ENCODE measurements at places on chromosomes 13 and 19. TPM values are rescaled to one million over a fixed set of nuclear protein-coding genes. Genes with fewer than 3 reads are reported as not detected.

DNA sequence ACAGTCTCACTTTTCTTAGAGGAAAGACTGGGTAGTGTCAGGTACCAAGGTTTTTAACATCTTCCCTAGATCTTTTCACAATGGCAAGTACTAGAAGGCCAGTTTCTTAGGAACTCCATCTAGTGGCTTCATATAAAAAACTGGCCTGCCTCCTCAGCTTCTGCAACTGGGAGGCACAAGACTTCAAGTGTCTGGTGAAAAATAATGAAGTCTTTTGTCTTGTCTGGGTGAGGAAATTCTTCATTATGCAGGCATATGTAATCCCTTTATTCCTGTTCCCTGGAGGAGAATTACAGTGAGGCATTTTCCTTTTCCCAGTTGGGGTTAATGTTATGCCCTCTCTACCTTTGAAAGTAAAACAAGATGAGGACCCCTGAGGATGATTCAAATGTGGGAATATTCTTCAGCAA lies 300.5 kb downstream of the NALCN start:
- no peak for DNase-seq

- DNase-seq: no peak
Observed at GRCh38 chr19:46451352-46451751, 20.0 kb downstream of the PNMA8A start.

DNA sequence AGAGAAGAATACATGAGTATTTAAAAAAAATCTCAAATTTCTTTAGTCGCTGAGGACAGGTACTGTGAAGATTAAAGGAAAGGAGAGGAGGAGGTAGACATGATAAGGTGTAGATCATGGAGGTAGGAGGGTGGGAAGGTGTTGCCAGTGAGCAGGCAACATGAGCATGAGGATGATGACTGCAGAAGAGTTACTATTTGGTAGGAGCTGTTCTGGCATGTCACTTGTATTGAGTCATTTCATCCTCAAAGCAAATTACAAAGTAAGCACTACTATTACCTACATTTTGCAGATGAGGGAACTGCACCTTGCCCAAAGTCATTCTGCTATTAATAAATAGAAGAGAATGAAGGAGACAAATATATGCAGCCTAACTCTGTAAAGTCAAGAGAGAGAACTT lies 435.8 kb upstream of the KLF12 start:
- DNase-seq: no peak

DNA sequence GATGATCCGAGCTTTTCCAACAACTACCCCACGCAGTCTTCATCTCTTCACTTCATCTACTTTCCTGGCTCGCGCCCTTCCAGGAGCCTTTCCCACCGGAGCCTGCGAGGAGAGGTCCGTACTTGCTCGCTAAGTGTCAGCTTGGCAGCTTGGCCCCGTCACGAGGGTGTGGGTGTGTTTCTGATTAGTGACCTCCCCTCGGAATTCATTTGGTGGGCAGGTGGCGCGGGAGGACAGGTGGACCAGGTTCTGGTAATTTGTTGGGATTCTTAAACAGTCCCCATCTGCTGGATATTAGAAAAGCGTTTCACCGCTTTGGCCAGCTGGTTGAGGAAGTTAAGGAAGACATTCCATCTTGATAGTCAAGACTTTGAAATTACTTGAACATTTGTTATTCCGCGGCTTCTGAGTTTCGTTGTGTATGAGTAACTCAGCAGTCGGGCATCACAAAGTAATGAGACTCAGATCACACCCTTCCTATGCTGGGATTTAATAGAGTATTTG lies 515 bp downstream of the UFM1 start:
- peak; percentile 32 for DNase-seq

- no peak for DNase-seq
Observed at GRCh38 chr13:78586706-78587105, 16.6 kb downstream of the POU4F1 start.

GRCh38 chr13:81048026-81048461 lies 707.1 kb upstream of the SPRY2 start:
- no peak for DNase-seq

The STOML3 gene
- total RNA-seq: not detected

- DNase-seq: no peak
Observed at GRCh38 chr13:28885181-28885580, 65.0 kb downstream of the MTUS2 start.

GRCh38 chr19:12946092-12946721 lies 545 bp downstream of the RAD23A start:
- no peak for DNase-seq

GRCh38 chr13:110652764-110653163 lies 37.4 kb downstream of the NAXD start:
- no peak for DNase-seq

- DNase-seq: no peak
Observed at GRCh38 chr19:19606021-19606420, 12.5 kb downstream of the PBX4 start.

- DNase-seq: no peak
Observed at GRCh38 chr19:35903550-35904179, 1.3 kb downstream of the HCST start.

GRCh38 chr19:32599736-32600157 lies 18.8 kb downstream of the PDCD5 start:
- no peak for DNase-seq

The HPN gene
- total RNA-seq: 0.35 TPM

DNA sequence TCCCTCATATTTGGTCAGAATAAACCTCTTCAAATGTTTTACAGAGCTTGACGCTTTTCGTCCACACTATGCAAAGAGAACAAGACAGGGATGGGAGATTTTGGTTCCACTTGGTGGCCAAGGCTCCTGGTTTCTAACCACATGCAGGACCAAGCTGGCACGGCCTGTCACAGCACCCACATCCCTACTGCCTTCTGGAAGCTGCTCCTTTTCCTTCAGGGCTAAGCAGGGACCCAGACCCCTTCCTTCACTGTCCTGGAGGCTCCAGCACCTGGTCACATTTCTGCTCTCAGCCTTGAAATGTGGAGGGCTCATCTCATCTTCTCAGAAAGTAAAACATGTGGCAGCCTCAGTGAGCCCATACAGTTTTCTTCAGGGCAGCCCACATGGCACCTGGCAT lies 50.4 kb upstream of the ARHGEF7 start:
- no peak for DNase-seq

GRCh38 chr19:16355293-16356043 lies 30.8 kb downstream of the KLF2 start:
- no peak for DNase-seq

The ZNF577 gene
- total RNA-seq: 14.5 TPM

- no peak for DNase-seq
Observed at GRCh38 chr13:47184321-47184720, 287.5 kb upstream of the HTR2A start.

GRCh38 chr19:48837051-48837524 lies 797 bp upstream of the HSD17B14 start:
- peak; percentile 69 for DNase-seq

DNA sequence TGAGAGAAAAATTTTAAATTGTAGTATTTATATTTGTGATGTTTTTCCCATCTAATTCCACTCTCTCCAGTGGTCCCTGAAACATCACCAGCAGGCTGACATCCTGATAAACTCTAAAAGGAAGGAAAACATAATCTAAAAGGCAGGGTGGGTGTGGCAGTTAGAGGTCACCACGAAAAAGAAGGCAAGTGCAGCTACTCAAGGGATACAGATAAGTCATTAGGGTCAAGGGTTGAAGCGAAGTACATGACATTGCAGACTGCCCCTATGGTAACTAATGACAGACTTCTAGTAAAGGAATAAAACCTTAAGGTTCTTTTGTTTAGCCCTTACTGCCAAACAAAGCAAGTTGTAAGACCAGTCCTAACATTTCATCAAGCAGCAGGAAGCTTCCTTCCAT lies 6.0 kb upstream of the NEK3 start:
- DNase-seq: no peak

- DNase-seq: no peak
Observed at GRCh38 chr13:25727810-25728209, 324.0 kb downstream of the SHISA2 start.

- DNase-seq: no peak
Observed at GRCh38 chr13:98324105-98324504, 147.0 kb upstream of the RNF113B start.

The PSG11 gene
- not detected for total RNA-seq

GRCh38 chr13:105997581-105998550 lies 537.6 kb downstream of the EFNB2 start:
- no peak for DNase-seq

The ARRDC5 gene
- total RNA-seq: 3.1 TPM

DNA sequence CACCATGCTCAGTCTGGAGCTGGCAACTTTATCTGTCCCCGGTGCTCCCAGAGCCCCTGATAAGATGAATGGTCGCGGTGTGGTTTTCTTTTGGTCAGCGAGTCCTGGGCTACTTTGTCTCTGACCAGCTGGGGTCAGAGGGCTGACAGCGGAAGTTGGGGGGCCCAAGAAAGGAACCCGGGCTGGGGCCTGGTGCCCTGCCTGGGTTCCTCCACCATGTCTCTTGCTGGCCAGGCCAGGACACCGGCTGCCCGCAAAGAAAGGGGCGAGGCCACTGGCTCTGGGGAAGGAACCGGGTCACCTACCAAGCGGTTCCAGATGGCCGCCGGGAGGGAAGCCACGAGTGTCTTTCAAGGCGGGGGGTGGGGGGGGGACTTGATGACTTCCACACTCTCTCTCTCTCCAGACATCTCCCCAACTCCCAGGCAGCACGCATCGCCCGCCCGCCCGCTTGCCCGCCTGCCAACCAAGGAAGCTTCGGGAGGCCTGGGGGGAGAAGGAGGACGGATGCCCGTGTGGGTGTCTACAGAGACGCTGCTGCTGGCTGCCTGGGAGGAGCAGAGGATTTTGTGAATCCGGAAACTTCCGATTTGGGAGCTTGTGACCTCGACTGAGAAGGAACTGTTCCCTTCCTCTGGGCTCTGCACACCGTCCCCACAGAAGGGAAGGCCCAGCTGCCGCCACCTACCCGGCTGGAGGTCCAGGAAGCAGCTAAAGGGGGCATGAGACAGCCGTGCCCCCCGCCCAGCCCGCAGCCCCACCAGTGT lies 1.1 kb downstream of the PIP5K1C start:
- DNase-seq: no peak

The CEACAM16 gene
- not detected for total RNA-seq

The CLDND2 gene
- total RNA-seq: not detected

DNA sequence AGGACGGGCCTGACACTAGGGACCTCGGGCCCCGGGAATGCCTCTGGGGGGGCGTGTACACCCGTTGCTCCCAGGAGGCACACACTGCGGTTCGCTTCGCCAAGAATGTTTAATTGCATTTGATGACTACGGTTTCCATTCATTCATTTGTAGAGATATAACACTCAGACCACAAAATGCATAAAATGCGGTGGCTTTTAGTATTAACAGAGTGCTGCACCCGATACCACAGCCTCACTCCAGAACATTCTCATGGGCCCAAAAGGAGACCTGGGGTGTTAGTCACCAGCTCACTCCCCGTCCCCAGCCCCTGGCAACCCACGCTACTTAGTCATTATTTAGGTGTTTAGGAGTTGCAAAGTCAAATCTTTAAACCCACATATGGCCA lies 21.8 kb downstream of the HCN2 start:
- DNase-seq: no peak

Measured in thoracic aorta (tissue), 2 donors.